ENCODE measurements at places on chromosomes 11 and 22. TPM values are rescaled to one million over a fixed set of nuclear protein-coding genes. Genes with fewer than 3 reads are reported as not detected.

VPREB3 gene
- total RNA-seq: not detected

MYOD1 gene
- total RNA-seq: not detected

GRCh38 chr11:129259931-129260348, 67.8 kb upstream of the ARHGAP32 start:
- H3K4me3 ChIP-seq: no peak overlapping the region
- no peak for DNase-seq
- H3K27me3 ChIP-seq: no peaks in the 10 kb centered on the region
- no peak overlapping the region for H3K27ac ChIP-seq
- H3K4me1 ChIP-seq: peaks cover 45% of the 10 kb centered on the region
- no peaks in the 10 kb centered on the region for H3K36me3 ChIP-seq

DNA sequence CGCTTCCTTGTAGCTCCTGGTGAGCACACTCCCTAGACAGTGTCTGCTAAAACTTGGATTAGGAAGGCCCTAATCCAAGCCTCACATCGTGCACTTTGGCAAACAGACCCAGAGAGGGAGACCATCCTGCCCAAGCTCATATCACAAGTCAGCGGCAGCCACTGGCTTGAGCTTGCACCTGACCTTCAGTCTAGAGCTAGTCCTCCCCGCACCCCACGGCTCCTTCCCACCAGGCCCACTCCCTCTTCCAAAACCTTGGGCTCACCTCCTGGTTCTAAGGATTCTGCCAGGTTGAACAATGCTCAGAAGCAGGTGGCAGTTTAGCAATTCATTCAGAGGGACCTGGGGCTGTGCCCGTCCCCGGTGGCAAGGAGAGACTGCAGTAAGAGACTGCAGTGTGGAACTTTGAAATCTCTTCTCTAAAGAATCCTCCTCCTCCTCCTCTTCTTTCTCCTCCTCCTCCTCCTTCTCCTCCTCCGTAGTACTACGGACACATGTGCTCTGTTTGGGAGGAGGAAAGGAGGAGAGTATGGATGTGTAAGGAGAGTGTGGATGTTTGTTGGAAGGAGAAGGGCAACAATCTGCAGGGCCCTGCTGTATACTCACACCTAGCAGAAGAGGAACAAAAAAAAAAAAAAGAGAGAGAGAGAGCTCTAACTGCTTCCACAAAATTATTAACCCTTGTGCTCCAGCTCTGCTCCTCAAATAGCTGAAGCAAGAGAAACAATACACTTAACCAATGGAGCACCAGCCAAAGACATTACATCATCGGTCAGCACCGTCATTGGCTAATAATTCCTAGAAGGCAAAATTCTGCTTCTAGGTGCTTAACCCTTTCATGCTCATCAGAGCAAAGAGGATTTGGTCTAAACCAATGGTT, 6.0 kb downstream of the SYN3 start:
- DNase-seq: peak; percentile 88
- no peaks in the 10 kb centered on the region for H3K36me3 ChIP-seq
- H3K27ac ChIP-seq: peak overlapping the region; percentile 4
- peaks cover 32% of the 10 kb centered on the region for H3K27me3 ChIP-seq

DNA sequence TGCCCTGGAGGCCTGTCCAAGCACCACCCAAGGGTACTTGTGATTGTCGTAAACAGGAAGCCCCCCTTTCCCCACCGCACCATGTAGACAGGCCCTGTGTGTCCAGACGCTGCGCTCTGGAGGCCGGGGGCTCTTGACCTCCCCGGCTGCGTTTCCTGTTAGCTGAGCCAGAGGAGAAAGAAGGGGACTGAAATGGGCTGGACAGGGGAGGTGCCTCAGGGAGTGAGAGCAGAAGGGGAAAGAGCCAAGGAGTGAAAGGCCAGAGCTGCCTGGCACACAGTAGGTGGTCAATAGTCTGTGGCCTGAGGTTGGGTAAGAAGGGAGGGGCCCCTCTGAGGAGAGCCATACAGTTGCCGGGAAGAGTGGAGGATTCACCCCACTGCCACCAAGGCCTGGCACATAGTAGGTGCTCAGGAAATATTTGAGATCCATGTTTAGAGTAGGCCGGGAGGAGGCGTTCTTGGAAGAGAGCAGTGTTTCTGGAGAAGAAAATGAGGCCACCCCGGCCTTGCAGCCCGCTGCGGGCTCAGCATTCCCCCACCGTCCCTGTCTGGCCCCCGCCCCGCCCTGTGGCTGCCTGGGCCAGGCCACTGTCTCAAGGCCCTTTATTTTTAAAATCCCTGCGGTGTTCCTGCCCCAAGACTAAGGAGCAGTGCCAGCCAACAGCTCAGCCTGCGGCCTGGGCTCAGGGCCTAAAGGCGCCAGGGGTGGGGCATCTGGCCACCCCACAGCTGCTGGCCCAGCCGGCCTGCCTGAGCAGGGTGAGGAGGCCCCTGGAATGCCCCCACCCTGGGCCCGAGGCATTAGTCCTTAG, 13.6 kb upstream of the CDC42EP1 start:
- H3K4me3 ChIP-seq: peak overlapping the region; percentile 68
- H3K36me3 ChIP-seq: no peaks in the 10 kb centered on the region
- peak overlapping the region; percentile 97 for H3K27ac ChIP-seq
- DNase-seq: peak; percentile 87
- peaks cover 23% of the 10 kb centered on the region for H3K4me1 ChIP-seq
- no peaks in the 10 kb centered on the region for H3K27me3 ChIP-seq

- H3K4me3 ChIP-seq: no peak overlapping the region
- H3K27me3 ChIP-seq: no peaks in the 10 kb centered on the region
- no peak overlapping the region for H3K27ac ChIP-seq
These were observed 43.4 kb upstream of the NNMT start for GRCh38 chr11:114252767-114253166.

SLC22A8 gene
- not detected for total RNA-seq

DUSP8 gene
- 3.3 TPM for total RNA-seq

- no peaks in the 10 kb centered on the region for H3K36me3 ChIP-seq
- H3K4me3 ChIP-seq: no peak overlapping the region
- peaks cover 39% of the 10 kb centered on the region for H3K4me1 ChIP-seq
These were observed 89.5 kb upstream of the DBX1 start for GRCh38 chr11:20249796-20250195.

DNA sequence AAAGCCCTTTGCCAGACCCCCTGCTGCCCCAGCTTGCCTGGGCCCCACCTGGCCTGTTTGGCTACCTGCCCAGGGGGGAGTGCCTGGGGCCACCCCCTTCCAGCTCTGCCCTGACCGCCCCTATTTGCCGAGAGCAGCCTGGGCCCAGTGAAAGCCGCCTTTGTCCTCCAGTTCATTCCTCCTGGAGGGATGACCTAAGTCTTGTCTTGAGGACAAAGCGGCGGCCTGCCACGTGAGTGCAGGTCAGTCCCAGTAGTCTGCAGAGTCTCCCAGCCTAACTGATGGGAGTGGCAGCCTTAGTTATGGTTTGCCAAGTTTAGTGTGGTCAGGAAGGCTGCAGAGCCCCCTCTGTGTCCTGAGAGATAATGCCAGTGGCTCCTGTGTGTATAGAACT, 115.9 kb upstream of the CRYBB3 start:
- H3K27me3 ChIP-seq: no peaks in the 10 kb centered on the region
- no peak overlapping the region for H3K27ac ChIP-seq
- H3K4me1 ChIP-seq: no peaks in the 10 kb centered on the region
- no peak overlapping the region for H3K4me3 ChIP-seq
- no peak for DNase-seq

DNA sequence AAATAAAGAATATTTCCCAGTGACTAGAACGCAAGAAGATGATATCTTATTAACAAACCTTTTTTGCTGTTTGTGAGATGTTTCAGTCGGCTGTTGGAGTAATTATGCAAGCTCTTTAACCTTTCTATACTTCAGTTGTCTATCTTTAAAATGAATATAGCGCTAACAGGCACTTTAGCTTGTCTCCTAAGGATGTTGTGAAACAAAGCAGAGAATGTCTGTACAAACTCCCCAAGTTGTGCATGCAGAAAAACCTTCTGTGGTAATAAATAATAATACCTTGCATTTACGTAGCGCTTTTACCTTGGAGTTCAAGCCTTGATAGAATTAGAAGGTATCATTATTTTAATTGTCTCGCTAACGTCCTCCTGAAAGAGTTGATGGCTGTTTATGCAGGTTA, 1.9 kb upstream of the KDM2A start:
- H3K27me3 ChIP-seq: peaks cover 10% of the 10 kb centered on the region
- no peak overlapping the region for H3K27ac ChIP-seq
- peaks cover 24% of the 10 kb centered on the region for H3K4me1 ChIP-seq
- peak overlapping the region; percentile 53 for H3K4me3 ChIP-seq

BSCL2 gene
- total RNA-seq: 60.2 TPM

DNA sequence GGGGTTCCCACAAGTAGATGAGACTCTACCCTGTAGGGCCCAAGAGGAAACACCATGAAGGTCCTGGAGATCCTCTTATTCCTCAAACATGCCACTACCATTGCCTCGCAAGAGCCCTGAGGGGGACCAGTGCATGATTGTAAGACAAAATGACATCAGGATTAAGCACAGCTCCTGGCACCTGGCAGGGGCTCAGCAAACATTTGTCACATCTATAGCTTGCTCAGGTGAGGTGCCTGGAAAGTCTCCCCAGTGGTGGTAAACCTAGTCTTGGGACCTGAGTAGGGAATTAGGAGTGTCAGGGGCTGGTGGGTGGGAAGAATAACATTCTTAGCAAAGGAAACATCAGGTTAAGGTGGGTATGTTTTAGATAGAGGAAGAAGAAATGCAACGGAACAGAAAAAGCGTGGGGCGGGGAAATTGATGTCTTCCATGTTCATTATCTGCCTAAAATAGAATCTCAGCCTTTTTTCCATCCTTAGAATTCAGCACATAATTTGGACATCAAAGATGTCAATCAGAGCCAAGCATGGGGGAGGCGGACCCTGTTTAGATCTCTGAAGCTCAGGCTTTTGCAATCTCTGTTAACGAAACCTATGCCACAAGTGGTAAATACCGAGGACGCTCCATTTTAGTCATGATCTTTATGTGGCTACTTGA, 924 bp downstream of the YPEL1 start:
- DNase-seq: no peak
- H3K4me3 ChIP-seq: peak overlapping the region; percentile 97
- peak overlapping the region; percentile 75 for H3K27ac ChIP-seq
- peaks cover 14% of the 10 kb centered on the region for H3K4me1 ChIP-seq
- H3K27me3 ChIP-seq: peaks cover 30% of the 10 kb centered on the region

OR52H1 gene
- total RNA-seq: 0.28 TPM

FGF4 gene
- total RNA-seq: 9.2 TPM

GRCh38 chr11:12417691-12418611, 40.6 kb downstream of the PARVA start:
- H3K4me3 ChIP-seq: no peak overlapping the region
- H3K27me3 ChIP-seq: no peaks in the 10 kb centered on the region
- H3K27ac ChIP-seq: no peak overlapping the region
- peaks cover 13% of the 10 kb centered on the region for H3K4me1 ChIP-seq
- H3K36me3 ChIP-seq: no peaks in the 10 kb centered on the region

DNA sequence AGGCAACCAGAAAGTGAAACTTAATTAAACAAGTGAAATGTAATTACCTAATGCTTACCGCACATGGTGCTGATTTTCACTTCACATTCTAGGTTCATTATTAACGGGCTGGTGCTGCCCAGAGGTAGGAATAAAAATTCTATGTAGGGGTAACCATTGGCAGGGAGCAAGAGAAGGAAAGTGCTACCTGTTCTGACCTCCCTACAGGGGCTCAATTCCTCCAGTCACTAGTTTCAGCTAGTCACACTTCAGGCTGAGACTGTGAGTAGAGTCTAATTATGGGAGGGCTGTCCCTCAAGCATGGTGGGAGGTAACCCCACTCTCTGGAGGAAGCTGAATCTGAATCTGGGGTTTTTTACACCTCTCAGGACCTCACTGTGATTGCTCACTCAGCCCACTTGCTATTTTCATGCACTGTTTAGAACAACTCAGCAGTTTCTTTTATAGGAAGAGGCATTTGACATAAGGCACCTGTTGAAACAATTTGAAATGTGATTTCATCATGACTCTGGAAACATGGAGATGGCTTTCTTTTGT, 75.4 kb downstream of the MAML2 start:
- no peak overlapping the region for H3K27ac ChIP-seq
- no peak for DNase-seq
- peaks cover 17% of the 10 kb centered on the region for H3K4me1 ChIP-seq
- no peaks in the 10 kb centered on the region for H3K27me3 ChIP-seq
- no peak overlapping the region for H3K4me3 ChIP-seq

GRCh38 chr11:115580927-115581680, 76.9 kb upstream of the CADM1 start:
- DNase-seq: no peak
- peaks cover 28% of the 10 kb centered on the region for H3K4me1 ChIP-seq
- no peaks in the 10 kb centered on the region for H3K36me3 ChIP-seq
- no peak overlapping the region for H3K27ac ChIP-seq
- H3K27me3 ChIP-seq: no peaks in the 10 kb centered on the region

- H3K27ac ChIP-seq: no peak overlapping the region
- no peak overlapping the region for H3K4me3 ChIP-seq
- no peaks in the 10 kb centered on the region for H3K36me3 ChIP-seq
These were observed 207.1 kb upstream of the ARHGAP20 start for GRCh38 chr11:110919241-110919922.

DNA sequence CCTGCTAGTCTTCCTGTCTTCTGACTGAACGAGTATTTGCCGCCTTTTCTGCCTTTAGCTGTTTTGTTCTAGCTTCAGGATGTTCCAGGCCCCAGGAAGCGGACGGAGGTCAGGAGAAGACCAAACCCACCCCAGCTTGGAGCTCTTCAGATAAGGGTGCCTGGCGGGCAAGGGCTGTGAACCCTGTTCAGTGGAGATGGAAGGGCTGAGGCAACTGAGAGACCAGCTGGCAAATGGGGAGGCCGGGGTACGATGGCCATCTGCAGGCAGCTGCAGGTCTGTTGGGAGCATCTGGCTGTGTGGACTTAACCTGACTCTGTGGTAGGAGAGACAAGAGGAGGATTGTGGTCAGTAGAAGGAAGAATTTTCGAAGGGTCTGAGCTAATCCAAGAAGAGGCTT, 95.6 kb downstream of the CHST1 start:
- no peaks in the 10 kb centered on the region for H3K27me3 ChIP-seq
- no peaks in the 10 kb centered on the region for H3K36me3 ChIP-seq
- no peaks in the 10 kb centered on the region for H3K4me1 ChIP-seq
- no peak overlapping the region for H3K27ac ChIP-seq
- no peak for DNase-seq

UPK3A gene
- total RNA-seq: 0.89 TPM

DNA sequence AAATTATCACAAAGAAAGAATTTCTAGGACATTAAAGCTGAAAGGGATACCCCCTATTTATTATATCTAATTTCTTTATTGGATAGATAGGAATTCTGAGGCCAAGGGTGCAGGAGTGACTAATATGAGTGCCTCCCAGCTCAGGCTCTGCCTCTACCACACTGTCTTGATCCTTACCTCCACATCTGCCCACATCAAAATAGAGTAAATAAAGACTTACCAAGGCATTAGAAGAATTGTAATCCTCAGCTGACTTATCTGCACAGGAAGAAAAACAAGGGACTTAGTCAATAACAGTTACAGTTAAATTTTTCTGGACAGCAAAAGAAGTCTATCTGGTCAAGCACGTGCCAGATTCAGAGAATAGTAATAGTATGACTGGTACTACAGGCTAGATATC, 72.6 kb upstream of the GDPD4 start:
- no peaks in the 10 kb centered on the region for H3K27me3 ChIP-seq
- no peak overlapping the region for H3K27ac ChIP-seq
- no peaks in the 10 kb centered on the region for H3K4me1 ChIP-seq
- peaks cover 45% of the 10 kb centered on the region for H3K36me3 ChIP-seq
- no peak for DNase-seq
- no peak overlapping the region for H3K4me3 ChIP-seq

Measured in GM23338 (cell line).